T-helper 2 cell treated with Interferon-gamma antibody and Interleukin-4, amounts not matched to agents 100 ng/mL and 5 ng/mL, for 36 hours (primary cell): ENCODE measurements at places on chromosomes 6 and 20. TPM values are rescaled to one million over a fixed set of nuclear protein-coding genes. Genes with fewer than 3 reads are reported as not detected.

The PLN gene
- not detected in 2 replicates for total RNA-seq

The SLC22A2 gene
- total RNA-seq: not detected in 2 replicates

The BANF2 gene
- not detected in 2 replicates for total RNA-seq

The ADGRG6 gene
- not detected in 2 replicates for total RNA-seq

The TCP11 gene
- not detected in 2 replicates for total RNA-seq

The DAAM2 gene
- not detected in 2 replicates for total RNA-seq

The KCNK16 gene
- not detected in 2 replicates for total RNA-seq

The INSM1 gene
- 0.05 TPM in 1 of 2 replicates, not detected in the other for total RNA-seq

The CCND3 gene
- total RNA-seq: 462 and 476 TPM in 2 replicates

The DZANK1 gene
- 1.2 and 1.5 TPM in 2 replicates for total RNA-seq

The CEP43 gene
- 17.4 and 18.2 TPM in 2 replicates for total RNA-seq

The GPR6 gene
- not detected in 2 replicates for total RNA-seq

The FAM209B gene
- total RNA-seq: 0.86 and 1.5 TPM in 2 replicates

The SNPH gene
- 5.2 and 5.4 TPM in 2 replicates for total RNA-seq

The SRSF6 gene
- total RNA-seq: 183 and 189 TPM in 2 replicates

The ZNF335 gene
- total RNA-seq: 37.6 and 38.7 TPM in 2 replicates

The ADGB gene
- total RNA-seq: not detected in 2 replicates

The PCK1 gene
- total RNA-seq: not detected in 2 replicates

The RAB44 gene
- 0.07 TPM in 2 replicates for total RNA-seq

The SLC17A1 gene
- not detected in 2 replicates for total RNA-seq

The ABHD16B gene
- total RNA-seq: not detected in 2 replicates

The CST9L gene
- not detected in 2 replicates for total RNA-seq

The WASF1 gene
- 0.20 and 1.5 TPM in 2 replicates for total RNA-seq

The BHLHE23 gene
- total RNA-seq: not detected in 2 replicates

The FNDC11 gene
- 0.64 and 0.66 TPM in 2 replicates for total RNA-seq

The ABHD12 gene
- total RNA-seq: 28.4 and 30.5 TPM in 2 replicates

The RIPOR3 gene
- not detected in 2 replicates for total RNA-seq

The ELMO2 gene
- total RNA-seq: 62.4 and 65.1 TPM in 2 replicates

The GNMT gene
- 0.98 and 1.00 TPM in 2 replicates for total RNA-seq

The AGPAT4 gene
- 12.5 and 13.5 TPM in 2 replicates for total RNA-seq

The C20orf144 gene
- 0.25 TPM in 1 of 2 replicates, not detected in the other for total RNA-seq

The CST5 gene
- not detected in 2 replicates for total RNA-seq

The THBS2 gene
- not detected in 2 replicates for total RNA-seq

The MCCD1 gene
- total RNA-seq: not detected in 2 replicates

The NMBR gene
- total RNA-seq: not detected in 2 replicates

The CRIP3 gene
- total RNA-seq: 0.23 and 0.34 TPM in 2 replicates
